ENCODE measurements at places on chromosomes 4 and X.

DNA sequence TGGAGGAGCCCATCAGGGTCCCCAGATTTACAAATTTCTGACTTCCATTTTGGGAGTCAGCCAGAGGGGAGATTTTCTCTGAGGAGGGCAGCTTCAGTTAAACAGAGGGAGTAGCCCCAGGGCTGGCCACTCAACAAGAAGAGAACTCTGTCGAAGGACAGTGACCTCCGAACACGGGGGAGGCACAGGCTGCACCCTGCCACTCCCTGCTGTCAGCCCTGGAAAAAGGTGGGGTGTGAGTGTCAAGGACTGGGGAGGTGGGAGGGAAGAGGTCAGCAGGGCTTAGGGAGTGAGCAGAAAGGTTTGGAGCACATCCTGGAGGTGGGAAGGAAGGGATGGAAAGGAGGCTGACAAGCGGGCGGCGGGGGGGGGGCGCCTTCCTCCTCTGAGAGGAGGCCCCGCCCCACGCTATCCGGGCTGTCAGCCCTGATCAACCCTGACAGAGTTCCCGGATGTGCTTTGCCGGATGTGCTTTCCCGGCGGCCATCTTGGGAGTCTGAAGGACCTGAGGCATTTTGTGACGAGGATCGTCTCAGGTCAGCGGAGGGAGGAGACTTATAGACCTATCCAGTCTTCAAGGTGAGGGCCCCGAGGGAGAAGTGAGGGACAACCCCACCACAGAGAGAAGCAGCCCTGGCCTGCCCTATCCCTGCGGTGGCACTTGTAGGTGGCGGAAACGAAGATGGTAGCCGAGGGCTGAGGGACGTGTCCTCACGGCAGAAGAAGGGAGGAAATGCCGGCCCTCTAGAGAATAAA is at the start of gene MAGEC1:
Gene MAGEC1 (plus strand): TSS at position 495 of the 756 bp plus-strand sequence. CDS start 1,179 bp downstream, outside the sequence.
- no peak for DNase-seq

GRCh38 chr4:70315928-70316327 is 18.9 kb upstream of the CABS1 start:
- no peak for DNase-seq

- DNase-seq = no peak
These were observed 287.2 kb upstream of the CT83 start for GRCh38 chrX:116749943-116750342.

- DNase-seq = no peak
These were observed 26.9 kb downstream of the GK2 start for GRCh38 chr4:79381161-79381560.

DNA sequence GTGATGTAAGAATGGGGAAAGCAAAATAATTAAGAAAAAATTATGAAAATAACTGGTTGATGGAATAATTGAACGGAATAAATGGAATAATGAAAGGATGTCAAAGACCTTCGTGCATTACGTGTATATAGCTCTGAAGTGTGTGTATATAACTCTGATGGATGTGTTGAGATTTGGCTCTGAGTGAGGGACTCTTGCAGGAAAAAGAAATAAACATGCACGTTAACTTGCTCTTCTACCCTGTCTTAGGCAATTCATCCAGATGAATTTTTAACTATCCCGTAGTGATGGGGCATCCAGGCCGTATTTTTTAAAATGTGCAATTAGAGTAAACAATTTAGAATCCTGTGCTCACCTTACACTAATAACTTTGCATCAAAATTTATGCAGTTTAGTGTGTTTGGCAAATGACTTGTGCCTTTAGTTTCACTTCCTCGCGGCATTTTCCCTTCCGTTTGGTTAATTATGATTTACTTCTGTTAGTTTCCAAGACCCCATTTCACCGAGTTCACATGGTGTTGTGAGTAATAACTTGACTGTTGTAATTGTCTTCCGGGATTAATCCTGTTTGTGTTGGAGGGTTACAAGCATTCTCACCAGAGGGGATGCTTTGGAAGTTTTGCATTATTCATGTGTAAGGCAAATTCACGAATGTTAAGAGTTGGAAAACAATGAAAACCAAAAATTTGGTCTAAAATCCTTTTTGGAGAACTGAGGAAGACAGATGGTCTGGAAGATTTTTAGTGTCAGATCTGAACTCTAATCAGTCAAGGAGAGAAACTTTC is 256.5 kb upstream of the FAT1 start:
- no peak for DNase-seq

DNA sequence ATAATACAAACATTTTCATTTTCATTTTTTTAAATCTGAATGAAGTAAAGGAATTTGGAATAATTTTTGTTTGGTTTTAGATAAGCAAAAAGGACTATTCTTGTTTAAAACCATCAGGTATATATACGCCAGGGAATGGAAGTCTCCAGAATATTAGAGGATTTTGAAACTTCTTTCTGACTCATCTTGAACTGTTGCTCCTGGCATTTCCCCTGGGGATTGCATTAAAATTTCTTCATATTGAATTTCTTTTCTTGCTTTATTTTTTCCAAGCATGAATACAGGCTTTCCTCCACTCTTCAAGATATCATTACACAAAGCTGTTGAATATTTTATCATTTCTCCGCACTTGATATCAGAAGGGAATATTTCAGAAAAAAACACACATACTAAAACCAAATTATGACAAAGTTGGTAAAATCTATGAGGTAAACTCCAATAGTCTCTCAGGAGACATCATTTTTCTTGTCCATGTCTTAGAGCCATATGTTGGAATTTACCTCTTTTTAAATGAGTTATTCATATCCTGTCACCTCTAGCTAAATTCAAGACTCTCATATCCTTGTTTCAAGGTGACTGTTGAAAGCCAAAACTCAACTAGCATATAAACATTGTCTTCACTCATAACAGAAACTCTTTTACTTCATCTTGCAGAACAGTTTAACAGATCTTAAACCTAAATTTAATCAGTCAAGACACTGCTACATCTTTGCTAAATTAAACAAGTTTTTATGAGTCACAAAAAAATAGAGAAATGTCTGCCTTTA is 20.7 kb upstream of the CSN1S1 start:
- DNase-seq = no peak

DNA sequence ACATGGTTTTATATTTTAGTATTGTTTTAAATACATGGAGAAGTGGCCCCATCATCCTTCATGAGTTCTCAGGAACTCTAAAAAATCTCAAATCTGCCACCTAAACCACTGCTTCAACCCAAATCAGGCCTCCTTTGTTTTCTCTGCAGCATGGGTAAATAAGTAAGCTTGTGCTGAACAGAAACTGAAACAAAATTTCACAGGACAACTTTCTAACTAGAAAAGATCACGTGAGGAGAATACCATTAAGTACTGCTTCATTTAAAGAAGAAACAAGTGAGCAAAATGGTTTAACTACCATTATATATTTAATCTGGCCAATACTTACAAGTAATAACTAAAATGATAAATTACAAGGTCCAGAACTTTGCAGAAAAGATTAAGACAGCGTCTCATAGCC is 2.5 kb downstream of the ARAP2 start:
- DNase-seq = no peak

DNA sequence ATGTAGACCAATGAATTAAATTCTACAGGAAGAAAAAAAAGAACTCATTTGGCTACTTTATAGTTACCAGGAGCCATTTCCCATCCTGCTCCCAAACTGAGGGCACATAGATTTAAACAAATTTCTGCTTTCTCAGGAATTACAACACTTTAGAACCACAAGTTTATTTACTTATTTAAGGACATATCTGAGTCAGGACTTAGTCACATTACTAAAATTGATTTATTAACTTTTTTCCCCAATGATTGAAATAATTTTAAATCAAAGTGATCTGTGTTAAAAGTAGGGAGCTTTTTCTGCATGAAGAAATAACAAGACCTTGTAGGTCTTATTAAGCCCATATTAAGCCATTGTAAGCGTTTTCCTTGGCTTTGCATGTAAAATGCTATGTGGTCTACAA is 291.0 kb upstream of the HAND2 start:
- DNase-seq = no peak
